ENCODE measurements at places on chromosomes 11 and 22.

- no peaks in the 10 kb centered on the region for H3K36me3 ChIP-seq
- no peak overlapping the region for H3K4me3 ChIP-seq
- DNase-seq, result no peak
- H3K4me1 ChIP-seq, result no peaks in the 10 kb centered on the region
- no peaks in the 10 kb centered on the region for H3K27me3 ChIP-seq
Measured at GRCh38 chr11:13329670-13330356, 52.2 kb downstream of the BMAL1 start.

DNA sequence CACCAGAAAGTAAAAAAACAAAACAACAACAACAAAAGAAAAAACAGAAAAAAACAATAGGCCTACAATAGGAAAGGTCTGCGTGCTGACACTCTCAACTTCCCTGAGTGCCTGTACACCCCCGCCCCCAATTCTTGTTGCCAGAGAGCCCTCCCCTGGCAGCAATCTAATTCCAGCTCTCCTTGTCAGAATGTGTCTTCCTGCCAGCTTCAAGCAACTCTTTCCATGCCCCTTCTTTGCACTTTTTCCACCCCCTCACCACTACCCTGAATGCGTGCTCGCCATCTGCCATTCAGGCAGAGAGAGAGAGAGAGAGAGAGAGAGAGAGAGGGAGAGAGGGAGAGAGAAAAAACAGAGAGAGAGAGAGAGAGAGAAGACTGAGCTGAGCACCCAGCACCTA, 245.0 kb downstream of the KIRREL3 start:
- H3K36me3 ChIP-seq, result no peaks in the 10 kb centered on the region
- no peaks in the 10 kb centered on the region for H3K27me3 ChIP-seq
- no peak overlapping the region for H3K27ac ChIP-seq
- H3K4me1 ChIP-seq, result no peaks in the 10 kb centered on the region
- H3K4me3 ChIP-seq, result no peak overlapping the region

DNA sequence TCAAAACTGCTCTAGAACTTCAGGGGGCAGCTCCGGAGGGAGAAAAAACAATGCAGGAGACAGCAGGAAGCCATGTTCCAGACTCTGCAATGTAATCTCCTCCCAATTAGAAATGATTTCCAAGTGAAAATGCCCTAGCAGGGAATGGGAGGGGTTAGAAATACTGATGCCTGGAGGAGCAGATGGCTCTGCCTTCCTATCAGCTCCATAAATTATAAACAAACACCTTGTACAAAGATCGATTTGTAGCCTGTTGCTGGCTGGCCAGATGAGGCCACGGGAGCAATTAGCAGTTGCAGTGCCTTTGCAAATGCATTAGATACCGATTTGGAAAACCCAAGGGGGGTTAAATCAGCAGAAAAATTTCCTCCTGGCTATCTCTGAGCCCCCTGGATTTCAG, 46.6 kb upstream of the CHRM4 start:
- H3K4me1 ChIP-seq, result no peaks in the 10 kb centered on the region
- no peaks in the 10 kb centered on the region for H3K27me3 ChIP-seq
- H3K36me3 ChIP-seq, result no peaks in the 10 kb centered on the region
- H3K4me3 ChIP-seq, result no peak overlapping the region

DNA sequence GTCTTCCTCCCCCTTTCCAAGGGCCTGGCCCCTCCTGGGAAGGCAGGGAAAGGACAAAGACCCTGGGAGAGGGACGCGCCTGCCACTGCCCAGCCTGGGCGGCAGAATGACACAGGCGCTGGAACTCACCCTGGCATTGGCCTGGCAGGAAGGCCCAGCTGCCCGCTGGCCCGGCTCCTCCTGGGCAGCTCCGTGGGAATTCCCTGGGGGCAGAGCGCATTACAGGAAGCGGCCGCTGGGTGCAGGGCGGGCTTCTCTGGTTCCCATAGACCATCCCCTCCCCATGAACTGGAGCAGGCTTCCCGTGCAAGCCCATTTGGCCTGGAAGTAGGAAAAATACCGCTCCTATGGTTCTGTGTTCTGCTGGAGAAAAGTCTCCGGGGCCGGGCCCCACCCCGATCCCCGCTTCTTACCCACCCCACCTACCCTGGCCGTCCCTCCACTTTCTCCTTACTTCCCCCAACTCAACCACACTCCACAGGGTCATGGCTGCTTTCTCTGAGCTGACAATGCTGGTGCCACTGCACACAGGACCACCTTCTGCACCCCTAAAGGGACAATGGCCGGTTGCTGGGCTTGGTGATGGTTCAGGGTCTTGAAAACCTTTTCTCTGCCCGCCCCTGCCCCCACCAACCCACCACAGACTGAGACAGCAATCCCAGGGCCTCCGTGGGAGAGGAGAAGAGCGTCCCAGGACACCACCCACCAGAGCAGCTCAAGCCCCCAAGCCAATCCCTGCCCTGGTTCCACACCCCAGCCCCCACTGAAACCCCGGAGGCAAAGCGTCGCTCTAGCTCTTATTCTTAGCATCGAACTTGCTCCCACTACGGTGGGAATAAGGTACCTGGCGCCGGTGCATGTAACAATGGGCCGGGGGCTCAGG, 58.9 kb downstream of the LINC01488 start:
- H3K27me3 ChIP-seq, result no peaks in the 10 kb centered on the region
- H3K4me1 ChIP-seq, result no peaks in the 10 kb centered on the region
- H3K36me3 ChIP-seq, result no peaks in the 10 kb centered on the region
- no peak overlapping the region for H3K4me3 ChIP-seq

DNA sequence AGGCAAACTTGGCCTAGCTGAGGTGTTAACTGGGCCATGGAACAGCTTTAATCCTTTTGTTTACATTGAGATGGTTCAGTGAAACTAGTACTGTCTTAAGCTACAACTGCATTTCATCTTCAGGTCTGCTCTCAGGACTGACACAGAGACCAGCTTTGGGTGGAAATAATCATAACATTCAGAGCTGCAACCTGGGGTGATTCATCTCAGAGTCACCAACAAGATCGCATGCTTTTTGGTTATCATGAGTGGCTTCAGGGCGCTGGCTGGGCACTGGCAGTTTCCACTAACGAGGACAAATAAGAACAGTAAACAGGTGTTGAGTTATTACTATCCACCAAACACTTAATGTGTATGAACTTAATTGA, 60.9 kb upstream of the PAX6 start:
- DNase-seq, result no peak
- no peaks in the 10 kb centered on the region for H3K4me1 ChIP-seq
- H3K27ac ChIP-seq, result no peak overlapping the region
- H3K27me3 ChIP-seq, result no peaks in the 10 kb centered on the region
- no peak overlapping the region for H3K4me3 ChIP-seq

DNA sequence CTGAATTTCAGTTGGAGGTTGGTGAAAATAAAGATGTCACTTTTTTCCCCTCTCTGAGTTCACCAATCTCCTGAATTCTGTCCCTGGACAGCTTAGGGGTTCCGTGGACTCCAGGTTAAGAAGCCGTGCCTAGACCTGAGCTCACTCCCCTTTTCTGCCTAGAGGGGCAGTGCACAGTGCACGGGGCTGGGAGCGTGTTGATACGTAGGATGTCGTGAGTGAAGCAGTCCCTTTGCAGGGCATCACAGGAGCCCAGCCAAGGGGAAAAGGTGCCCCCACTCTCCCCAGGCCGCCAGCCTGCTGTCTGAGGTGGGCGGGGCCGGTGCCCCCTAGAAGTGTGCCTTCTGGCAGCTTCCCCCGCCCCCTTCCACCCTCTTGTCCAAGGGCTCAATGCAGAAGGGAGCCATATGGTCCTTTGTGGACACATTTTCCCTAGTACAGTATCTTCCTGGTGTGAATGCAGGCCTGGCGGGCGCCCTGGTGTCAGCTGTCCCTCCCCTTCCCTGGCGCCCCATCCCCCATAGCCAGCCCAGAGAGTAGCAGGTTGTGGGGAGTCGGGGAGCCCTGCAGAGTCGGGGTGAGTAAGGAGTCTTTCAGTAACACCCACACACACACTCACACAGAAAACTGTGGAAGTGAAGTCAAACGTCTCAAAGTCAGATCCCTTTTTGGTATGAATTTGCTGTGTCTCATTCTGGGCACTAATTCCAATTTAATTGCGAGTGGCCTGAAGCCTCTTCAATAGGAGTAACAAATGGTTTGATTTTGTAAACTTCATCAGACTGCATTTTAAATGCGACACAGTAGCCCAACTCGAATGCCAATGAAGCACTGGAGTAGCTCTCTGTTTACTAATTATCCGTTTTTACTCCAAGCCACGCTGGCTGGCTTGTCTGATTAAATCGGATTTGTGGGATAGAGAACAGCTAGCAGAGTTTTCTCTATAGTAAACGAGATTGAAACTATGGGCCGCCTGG, 67.5 kb upstream of the NNMT start:
- peak overlapping the region; percentile 14 for H3K27ac ChIP-seq
- no peak overlapping the region for H3K4me3 ChIP-seq
- no peaks in the 10 kb centered on the region for H3K27me3 ChIP-seq
- peaks cover 5% of the 10 kb centered on the region for H3K4me1 ChIP-seq

GRCh38 chr11:16603890-16604793, 134.3 kb upstream of the C11orf58 start:
- no peaks in the 10 kb centered on the region for H3K36me3 ChIP-seq
- no peaks in the 10 kb centered on the region for H3K27me3 ChIP-seq
- peak overlapping the region; percentile 39 for H3K27ac ChIP-seq
- no peaks in the 10 kb centered on the region for H3K4me1 ChIP-seq

GRCh38 chr22:27997538-27997937, 78.5 kb upstream of the PITPNB start:
- H3K4me1 ChIP-seq, result no peaks in the 10 kb centered on the region
- DNase-seq, result no peak
- no peak overlapping the region for H3K27ac ChIP-seq
- no peaks in the 10 kb centered on the region for H3K36me3 ChIP-seq

- H3K27ac ChIP-seq, result no peak overlapping the region
- H3K4me1 ChIP-seq, result no peaks in the 10 kb centered on the region
- peak overlapping the region; percentile 29 for H3K4me3 ChIP-seq
Measured at GRCh38 chr11:44305470-44306051, 4.4 kb downstream of the ALX4 start.

- DNase-seq, result no peak
- peaks cover 25% of the 10 kb centered on the region for H3K4me1 ChIP-seq
- H3K36me3 ChIP-seq, result no peaks in the 10 kb centered on the region
- no peak overlapping the region for H3K27ac ChIP-seq
- H3K4me3 ChIP-seq, result no peak overlapping the region
- no peaks in the 10 kb centered on the region for H3K27me3 ChIP-seq
Measured at GRCh38 chr11:72770799-72771198, 18.6 kb upstream of the ARAP1 start.

GRCh38 chr11:121372028-121372427, 79.5 kb downstream of the SC5D start:
- H3K36me3 ChIP-seq, result no peaks in the 10 kb centered on the region
- no peak overlapping the region for H3K4me3 ChIP-seq
- H3K27ac ChIP-seq, result no peak overlapping the region
- H3K4me1 ChIP-seq, result no peaks in the 10 kb centered on the region
- no peak for DNase-seq

GRCh38 chr22:49666146-49666809, 161.4 kb downstream of the BRD1 start:
- no peak for DNase-seq
- no peaks in the 10 kb centered on the region for H3K36me3 ChIP-seq
- no peak overlapping the region for H3K4me3 ChIP-seq
- H3K27ac ChIP-seq, result no peak overlapping the region

DNA sequence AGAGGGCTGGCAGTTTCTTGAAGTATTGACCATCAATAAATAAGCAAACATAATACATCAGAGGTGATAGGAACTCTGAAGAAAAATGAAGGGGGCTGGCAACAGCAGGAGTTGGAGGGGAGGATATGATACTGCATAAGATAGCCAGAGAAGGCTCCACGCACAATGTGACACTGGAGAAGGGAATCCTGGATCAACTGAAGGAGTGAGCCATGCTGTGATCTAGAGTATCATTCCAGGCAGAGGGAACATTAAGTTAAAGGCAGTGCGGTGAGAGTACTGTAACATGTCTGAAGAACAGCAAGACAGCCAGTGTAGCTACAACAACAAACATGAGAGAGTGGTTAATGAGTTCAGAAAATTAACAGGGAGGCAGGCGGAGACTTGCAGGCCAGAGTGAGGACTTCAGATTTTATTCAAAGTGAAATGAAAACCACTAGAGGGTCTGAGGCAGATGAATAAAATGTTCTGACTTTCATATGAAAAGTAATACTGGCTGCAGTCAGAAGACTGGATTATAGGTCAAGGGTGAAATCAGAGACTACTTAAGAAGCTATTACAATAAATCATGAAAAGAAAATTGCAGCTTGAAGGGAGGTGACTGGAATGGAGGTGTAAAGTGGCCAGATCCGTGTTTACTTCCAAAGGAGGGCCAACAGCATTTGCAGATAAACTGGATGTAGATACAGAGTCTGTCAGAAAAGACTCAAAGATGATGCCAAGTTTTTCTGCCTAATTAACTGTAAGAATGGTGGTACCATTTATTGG, 49.4 kb downstream of the RRAS2 start:
- no peak for DNase-seq
- H3K4me1 ChIP-seq, result no peaks in the 10 kb centered on the region
- H3K27me3 ChIP-seq, result no peaks in the 10 kb centered on the region
- no peaks in the 10 kb centered on the region for H3K36me3 ChIP-seq
- H3K27ac ChIP-seq, result no peak overlapping the region

DNA sequence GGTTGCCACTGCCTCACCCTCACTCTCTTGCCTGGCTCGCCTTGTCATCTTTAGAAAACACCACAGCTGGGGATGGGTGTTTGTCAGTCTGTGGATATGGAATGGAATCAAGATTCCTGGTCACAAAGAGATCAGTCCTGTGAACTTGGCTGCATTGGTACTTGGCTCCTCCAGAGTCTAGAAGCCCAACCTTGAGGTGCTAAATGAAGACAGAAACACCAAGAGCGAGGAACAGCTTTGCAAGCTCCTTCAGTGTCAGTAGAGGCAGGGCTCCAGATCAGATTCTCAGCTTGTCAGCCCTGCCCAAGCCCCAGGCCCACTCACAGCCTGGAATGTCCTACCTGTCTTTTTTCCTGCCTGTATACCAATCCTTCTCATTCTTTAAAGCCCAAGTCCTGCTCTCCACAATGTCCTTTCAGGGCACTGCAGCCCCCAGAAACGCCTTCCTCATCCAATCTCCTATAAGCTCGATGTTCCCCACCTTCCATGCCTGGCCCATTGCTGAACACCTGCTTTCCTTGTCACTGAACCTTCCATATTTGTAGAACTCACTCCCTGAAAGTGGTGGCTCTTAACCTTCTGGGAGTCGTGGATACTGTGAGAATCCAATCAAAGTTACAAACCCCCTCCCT, 188.9 kb downstream of the BCR start:
- no peak for DNase-seq
- no peaks in the 10 kb centered on the region for H3K36me3 ChIP-seq
- H3K27me3 ChIP-seq, result no peaks in the 10 kb centered on the region
- H3K4me3 ChIP-seq, result no peak overlapping the region
- H3K27ac ChIP-seq, result no peak overlapping the region
- H3K4me1 ChIP-seq, result no peaks in the 10 kb centered on the region
